Left ventricle myocardium superior (tissue), 1 donor: ENCODE measurements at places on chromosomes 7 and 10. TPM values are rescaled to one million over a fixed set of nuclear protein-coding genes. Genes with fewer than 3 reads are reported as not detected.

DNA sequence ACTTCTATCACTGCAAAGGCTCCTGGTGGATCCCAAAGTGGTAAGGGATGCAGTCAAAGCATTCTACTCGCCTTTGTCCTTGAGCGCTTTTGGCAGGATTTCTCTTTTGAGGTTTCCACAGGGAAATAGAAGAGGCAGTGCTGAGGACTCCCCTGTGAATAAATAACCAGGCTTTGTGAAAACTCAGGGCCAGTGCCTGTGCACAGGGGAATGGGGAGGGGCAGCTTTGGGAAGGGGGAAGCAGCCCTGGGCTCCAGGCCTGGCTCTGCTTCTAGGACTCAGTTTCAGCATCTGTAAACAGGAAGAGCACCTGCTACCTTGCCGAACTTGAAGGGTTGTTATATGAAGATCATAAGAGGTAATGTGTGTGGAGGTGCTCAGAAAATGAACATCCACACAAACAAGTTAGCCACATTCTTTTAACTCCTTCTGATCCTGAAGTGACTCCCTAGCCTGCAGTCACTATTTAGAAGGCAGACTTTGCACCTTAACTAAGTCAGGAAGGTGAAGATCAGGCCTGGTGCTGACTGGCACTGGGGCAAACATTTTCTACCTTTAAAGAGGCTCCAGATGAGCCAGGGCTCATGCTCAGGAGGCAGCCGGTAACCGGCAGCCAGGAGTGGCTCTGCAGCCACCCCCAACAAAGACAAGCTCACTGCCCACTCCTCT, 22.5 kb upstream of the MMP21 start:
- no peak for DNase-seq

GRCh38 chr7:47358357-47358756, 223.6 kb downstream of the TNS3 start:
- DNase-seq: no peak

- DNase-seq: no peak
Measured at GRCh38 chr10:71225291-71226058, 13.1 kb downstream of the UNC5B start.

GRCh38 chr10:14879124-14879927, 660 bp downstream of the SUV39H2 start:
- DNase-seq: peak; percentile 34

GRCh38 chr7:100860702-100861615, 6.2 kb upstream of the TRIP6 start:
- DNase-seq: no peak

- DNase-seq: peak; percentile 60
Measured at GRCh38 chr10:124719213-124719851, 24.8 kb downstream of the FAM53B start.

DNA sequence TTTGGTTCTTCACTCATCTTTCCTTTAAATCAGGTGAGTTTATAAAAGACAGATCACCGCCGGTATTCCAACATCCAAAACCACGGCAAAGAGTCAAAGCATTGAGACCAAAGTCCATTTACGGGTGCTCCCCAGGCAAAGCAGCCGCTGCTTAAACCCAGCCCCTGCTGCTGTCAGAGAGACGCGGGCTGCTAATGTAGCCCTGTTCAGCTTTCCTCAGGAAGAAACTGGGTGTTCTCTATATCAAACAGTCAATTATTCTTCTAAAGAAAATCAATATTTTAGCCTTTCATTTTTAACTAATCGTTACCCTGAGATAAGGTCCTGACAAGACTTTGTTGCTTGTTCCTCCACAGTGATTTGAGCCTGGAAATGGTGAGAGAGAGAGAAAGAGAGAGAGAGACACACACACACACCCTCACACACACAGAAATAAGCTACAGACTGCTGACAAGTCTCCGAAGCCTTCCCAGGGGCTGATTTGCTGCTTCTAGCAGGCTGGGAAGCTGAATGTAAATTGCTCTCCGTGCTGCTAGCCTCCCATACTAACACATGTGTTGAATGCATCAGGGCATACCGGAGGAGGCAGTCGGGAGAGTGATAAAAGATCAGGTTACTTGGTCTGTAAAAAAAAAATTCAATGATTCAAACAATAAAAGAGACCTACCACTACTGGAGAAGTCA, 183.0 kb upstream of the ANK3 start:
- peak; percentile 53 for DNase-seq

GRCh38 chr7:36639826-36640225, 84.5 kb downstream of the AOAH start:
- no peak for DNase-seq

GRCh38 chr10:132105302-132105995, 39.7 kb downstream of the JAKMIP3 start:
- DNase-seq: no peak

GRCh38 chr10:14843327-14843988, 5.4 kb downstream of the HSPA14 start:
- DNase-seq: no peak

HOXA5 gene
- total RNA-seq: not detected

SGPL1 gene
- total RNA-seq: 15.3 TPM

ITIH5 gene
- 8.5 TPM for total RNA-seq

CFAP70 gene
- 1.7 TPM for total RNA-seq

ELMO1 gene
- total RNA-seq: 13.0 TPM

FAM241B gene
- total RNA-seq: 2.8 TPM
